ENCODE measurements at places on chromosomes 13 and 19.

DNA sequence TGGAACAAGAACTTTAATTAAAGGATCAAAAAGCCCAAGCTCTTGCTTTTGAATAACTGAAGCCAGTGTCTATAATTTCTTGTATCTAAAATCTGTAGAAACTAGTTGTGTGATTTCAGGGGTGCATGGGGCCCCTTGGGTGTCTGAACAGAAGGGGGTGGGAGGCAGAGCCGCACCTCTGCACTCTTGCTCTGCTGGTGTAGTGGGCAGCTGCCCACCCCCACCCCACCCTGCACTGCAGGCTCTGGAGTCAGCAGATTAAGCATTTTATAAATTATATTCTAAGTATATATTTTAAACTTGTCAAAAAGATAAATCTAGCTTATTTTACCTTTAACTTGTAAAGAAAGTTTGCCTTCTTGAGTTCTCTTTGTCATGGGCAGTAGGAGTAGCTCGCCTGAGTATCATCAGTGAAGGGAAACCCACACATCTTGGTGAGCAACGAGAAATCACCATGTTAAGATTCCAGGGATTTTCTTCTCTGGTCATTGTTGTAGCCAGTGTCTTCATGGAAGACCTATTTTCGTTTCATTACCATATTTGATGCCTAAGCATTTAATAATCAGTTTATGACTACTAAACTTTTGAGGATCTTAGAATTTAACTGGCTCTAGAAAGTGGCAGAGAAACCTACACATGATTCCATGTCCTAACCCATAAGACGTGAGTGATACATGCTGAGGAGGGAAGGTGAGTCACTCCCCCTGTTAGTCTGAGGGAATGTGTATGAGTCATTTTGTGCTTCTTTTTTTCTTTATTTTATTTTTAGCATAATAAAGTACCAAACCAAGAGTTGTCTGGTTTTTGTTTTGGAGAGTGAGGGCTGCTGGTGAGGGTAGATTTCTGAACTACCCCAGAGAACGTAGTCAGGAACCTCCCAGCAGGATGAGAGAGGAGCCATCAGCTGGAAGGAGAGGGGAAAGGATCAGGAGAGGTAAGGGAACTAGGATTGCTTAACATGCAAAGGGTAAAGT lies 7.7 kb downstream of the UBE2L5 start:
- peak overlapping the region; percentile 47 for H3K4me3 ChIP-seq
- no peaks in the 10 kb centered on the region for H3K36me3 ChIP-seq
- peaks cover 2% of the 10 kb centered on the region for H3K27me3 ChIP-seq
- DNase-seq = no peak
- peaks cover 23% of the 10 kb centered on the region for H3K4me1 ChIP-seq

DNA sequence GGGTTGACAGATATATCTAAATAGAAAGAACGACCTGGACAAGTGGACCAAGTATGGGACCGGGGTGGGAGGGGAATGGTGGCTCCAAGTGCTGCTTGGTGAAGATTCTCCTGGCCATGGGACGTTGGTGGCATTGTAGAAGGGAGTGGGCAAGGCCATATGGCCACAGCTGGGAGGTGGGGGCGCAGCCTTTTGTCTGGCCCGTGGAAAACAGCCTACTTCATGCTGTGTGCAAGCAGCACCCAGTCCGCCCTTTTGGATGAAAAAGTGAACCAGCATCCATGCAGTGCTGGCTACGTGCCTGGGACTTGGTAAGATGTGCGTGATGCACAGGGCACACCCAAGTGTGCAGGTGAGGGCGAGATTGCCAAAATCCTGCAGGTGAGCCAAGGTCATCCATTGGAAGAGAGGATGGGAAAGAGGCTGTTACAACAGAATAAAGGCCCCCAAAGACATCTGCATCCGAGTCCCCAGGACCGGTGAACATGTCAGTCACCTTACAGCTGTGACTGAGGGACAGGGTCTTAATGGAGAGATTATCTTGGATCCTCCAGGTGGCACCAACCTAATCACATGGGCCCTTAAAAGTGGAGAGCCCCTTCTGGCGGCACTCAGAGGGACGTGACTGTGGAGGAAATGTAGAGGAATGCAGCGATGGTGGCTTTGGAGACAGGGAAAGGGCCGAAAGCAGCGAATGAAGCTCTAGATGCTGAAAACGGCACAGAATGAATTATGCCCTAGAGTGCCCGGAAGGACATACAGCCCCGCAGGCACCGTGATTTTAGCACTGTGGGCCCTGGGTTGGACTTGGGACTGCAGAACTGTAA lies 40.8 kb downstream of the TEX29 start:
- DNase-seq = no peak
- H3K4me3 ChIP-seq = no peak overlapping the region
- H3K4me1 ChIP-seq = no peaks in the 10 kb centered on the region
- peaks cover 2% of the 10 kb centered on the region for H3K27me3 ChIP-seq
- H3K36me3 ChIP-seq = no peaks in the 10 kb centered on the region
- H3K27ac ChIP-seq = no peak overlapping the region

- peaks cover 74% of the 10 kb centered on the region for H3K27me3 ChIP-seq
- H3K4me1 ChIP-seq = peaks cover 13% of the 10 kb centered on the region
- peak overlapping the region; percentile 46 for H3K27ac ChIP-seq
- DNase-seq = no peak
- H3K36me3 ChIP-seq = no peaks in the 10 kb centered on the region
Observed at GRCh38 chr13:111115965-111116521, 933 bp downstream of the ARHGEF7 start.

- peak within 1 kb of the TSS; percentile 95 for H3K4me3 ChIP-seq
- H3K27ac ChIP-seq = peak within 1 kb of the TSS; percentile 95
- H3K4me1 ChIP-seq = peaks cover 22% of the 10 kb centered on the region
- H3K36me3 ChIP-seq = peaks cover 5% of the 10 kb centered on the region
Observed at GRCh38 chr19:38264486-38265212, at the start of gene SPINT2. TSS of gene SPINT2 (plus strand) at chr19:38264573. CDS start at chr19:38264893, 320 bp downstream.

DNA sequence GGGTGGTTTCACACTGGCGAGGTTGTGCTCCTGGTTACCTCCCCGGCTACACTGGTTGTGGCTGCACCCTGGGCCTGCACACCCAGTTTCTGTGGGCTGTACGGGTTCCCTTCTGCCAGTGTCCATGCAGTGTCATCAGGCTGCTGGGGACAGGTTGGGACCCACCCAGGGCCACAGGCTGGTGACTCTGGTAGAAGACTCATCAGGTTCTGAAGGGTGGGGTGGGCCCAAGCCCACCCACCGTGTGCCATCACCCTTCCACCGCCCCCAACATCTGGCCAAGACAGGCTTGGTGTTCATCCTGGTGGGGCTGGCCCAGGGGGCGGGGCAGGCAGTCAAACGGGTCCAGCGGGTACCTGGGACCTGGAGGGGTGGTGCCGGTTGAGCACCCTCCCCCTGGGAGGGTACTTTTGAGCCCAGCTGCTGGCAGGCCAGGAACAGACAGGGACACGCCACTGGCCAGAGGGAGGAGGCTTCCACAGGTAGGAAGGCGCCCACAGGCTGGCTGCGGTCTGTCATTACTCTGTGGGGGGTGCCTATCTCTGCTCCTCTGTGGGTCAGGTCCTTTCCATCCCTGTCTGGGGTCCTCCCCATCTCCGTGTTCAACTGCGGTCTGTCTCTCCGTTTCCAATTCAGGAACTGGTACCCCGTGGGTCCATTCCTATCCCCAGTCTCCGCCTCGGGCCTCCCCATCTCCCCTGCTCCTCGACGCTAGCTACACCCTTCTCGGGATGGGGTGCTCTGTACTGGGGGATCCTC lies at the start of gene RNF225:
Gene RNF225, plus strand, starts transcription at position 437 of the 759 bp plus-strand sequence. CDS start 434 bp downstream, outside the sequence.
- no peak for DNase-seq
- H3K36me3 ChIP-seq = peaks cover 26% of the 10 kb centered on the region
- peaks cover 9% of the 10 kb centered on the region for H3K27me3 ChIP-seq
- no peak within 1 kb of the TSS for H3K27ac ChIP-seq

- DNase-seq = no peak
- H3K36me3 ChIP-seq = peaks cover 4% of the 10 kb centered on the region
Observed at GRCh38 chr19:13110099-13110610, 6.4 kb downstream of the TRMT1 start.

DNA sequence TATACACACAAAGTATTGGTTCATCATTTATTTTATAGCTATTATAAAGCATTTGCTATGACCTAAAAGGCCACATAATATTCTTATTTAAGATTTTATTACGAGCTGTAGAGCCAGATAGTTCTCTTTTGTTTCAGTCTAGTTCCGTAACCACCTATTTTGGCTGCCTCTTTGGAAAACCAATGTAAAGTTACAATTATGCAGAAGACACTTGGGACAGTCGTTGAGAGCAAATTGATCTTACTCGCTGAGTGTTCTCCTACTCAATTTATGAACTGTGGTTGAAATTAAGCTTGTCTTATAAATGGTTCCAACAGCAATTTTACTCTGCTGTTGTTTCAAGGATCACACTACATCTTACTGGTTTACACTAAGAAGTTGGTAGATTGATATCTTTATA lies 122.3 kb downstream of the SLC7A1 start:
- no peaks in the 10 kb centered on the region for H3K36me3 ChIP-seq
- H3K27ac ChIP-seq = no peak overlapping the region
- H3K4me1 ChIP-seq = peaks cover 2% of the 10 kb centered on the region
- no peak overlapping the region for H3K4me3 ChIP-seq

- no peak overlapping the region for H3K4me3 ChIP-seq
- DNase-seq = no peak
- no peak overlapping the region for H3K27ac ChIP-seq
- peaks cover 4% of the 10 kb centered on the region for H3K4me1 ChIP-seq
- peaks cover 2% of the 10 kb centered on the region for H3K36me3 ChIP-seq
Observed at GRCh38 chr19:2302319-2303210, 5.4 kb downstream of the LINGO3 start.

- H3K36me3 ChIP-seq = peaks cover 9% of the 10 kb centered on the region
- DNase-seq = peak; percentile 38
- H3K4me1 ChIP-seq = peaks cover 19% of the 10 kb centered on the region
- H3K27me3 ChIP-seq = peaks cover 45% of the 10 kb centered on the region
- H3K27ac ChIP-seq = peak overlapping the region; percentile 84
Observed at GRCh38 chr13:21219036-21219381, 42.6 kb downstream of the MRPL57 start.

- H3K27ac ChIP-seq = no peak overlapping the region
- DNase-seq = peak; percentile 80
- peaks cover 3% of the 10 kb centered on the region for H3K36me3 ChIP-seq
- H3K4me1 ChIP-seq = peaks cover 13% of the 10 kb centered on the region
Observed at GRCh38 chr19:4186087-4186993, 3.9 kb downstream of the ANKRD24 start.

DNA sequence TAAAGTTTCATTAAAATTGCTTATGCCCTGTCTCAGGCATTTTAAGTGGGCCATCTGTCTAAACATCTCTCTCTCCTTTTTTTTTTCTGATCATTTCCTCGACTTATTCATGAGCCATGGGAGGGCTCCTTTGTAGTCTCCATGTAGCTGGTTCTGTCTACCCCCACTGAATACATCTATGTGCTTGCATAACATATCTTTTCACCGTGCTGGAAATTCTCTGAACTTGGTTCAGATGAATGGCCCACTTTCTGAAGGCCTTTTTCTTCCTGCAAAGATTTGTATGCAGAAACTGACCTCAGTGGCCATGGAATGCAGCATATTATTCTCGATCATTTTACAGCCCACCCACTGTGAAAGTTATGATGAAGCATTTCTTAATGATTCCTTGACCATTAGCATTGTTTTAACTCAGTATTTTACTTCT lies 225.3 kb downstream of the GGACT start:
- H3K36me3 ChIP-seq = peaks cover 1% of the 10 kb centered on the region
- H3K4me1 ChIP-seq = no peaks in the 10 kb centered on the region
- H3K27me3 ChIP-seq = no peaks in the 10 kb centered on the region
- H3K27ac ChIP-seq = no peak overlapping the region

DNA sequence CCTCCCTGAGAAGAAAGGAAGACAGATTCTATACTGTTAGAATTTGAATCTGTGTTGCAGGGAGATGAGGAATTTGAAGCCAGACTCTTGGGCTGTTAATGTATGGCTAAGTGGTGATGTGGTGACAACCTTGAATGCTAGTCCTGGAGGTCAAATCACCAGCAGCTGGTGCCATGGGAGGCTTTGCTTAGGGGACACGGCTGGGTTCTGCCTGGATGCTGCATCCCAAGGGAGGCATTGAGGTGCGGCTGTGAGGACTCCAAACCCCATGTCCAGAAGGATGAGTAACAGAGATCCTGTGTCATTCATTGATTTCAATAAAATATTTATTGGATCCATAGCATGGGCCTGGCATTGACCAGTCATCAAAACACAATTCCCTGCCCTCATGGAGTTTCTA lies 42.3 kb downstream of the RFX2 start:
- no peak for DNase-seq
- H3K27me3 ChIP-seq = peaks cover 8% of the 10 kb centered on the region
- peaks cover 6% of the 10 kb centered on the region for H3K36me3 ChIP-seq
- H3K4me3 ChIP-seq = no peak overlapping the region
- H3K27ac ChIP-seq = no peak overlapping the region
- H3K4me1 ChIP-seq = peaks cover 18% of the 10 kb centered on the region

GRCh38 chr19:51735759-51736449 lies 12.1 kb upstream of the HAS1 start:
- H3K27me3 ChIP-seq = peaks cover 7% of the 10 kb centered on the region
- peaks cover 3% of the 10 kb centered on the region for H3K4me1 ChIP-seq
- no peaks in the 10 kb centered on the region for H3K36me3 ChIP-seq
- H3K27ac ChIP-seq = no peak overlapping the region
- H3K4me3 ChIP-seq = no peak overlapping the region

DNA sequence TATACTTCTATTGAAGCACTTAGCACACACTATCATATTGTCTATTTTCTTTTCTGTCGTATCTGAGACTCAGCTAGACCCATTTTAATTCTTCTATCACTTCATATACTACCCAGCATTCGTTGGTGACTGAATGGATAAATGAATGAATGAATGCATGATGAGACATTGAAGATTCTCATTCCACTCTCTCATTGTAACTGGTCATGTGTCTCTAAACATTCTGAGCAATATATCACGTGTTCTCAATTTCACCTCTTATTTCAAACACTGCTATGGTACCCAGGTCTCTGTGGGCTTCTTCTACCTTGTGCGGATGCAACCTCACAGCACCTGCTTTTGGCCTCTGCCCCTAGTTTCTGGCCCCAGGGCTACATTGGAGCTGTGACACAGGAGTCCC lies 65.2 kb upstream of the USPL1 start:
- no peak overlapping the region for H3K4me3 ChIP-seq
- H3K36me3 ChIP-seq = no peaks in the 10 kb centered on the region
- peaks cover 3% of the 10 kb centered on the region for H3K27me3 ChIP-seq
- DNase-seq = no peak
- H3K27ac ChIP-seq = no peak overlapping the region

GRCh38 chr19:12838886-12839756 lies 806 bp downstream of the MAST1 start:
- H3K36me3 ChIP-seq = no peaks in the 10 kb centered on the region
- peaks cover 19% of the 10 kb centered on the region for H3K4me1 ChIP-seq
- peak overlapping the region; percentile 43 for H3K27ac ChIP-seq
- no peak for DNase-seq

DNA sequence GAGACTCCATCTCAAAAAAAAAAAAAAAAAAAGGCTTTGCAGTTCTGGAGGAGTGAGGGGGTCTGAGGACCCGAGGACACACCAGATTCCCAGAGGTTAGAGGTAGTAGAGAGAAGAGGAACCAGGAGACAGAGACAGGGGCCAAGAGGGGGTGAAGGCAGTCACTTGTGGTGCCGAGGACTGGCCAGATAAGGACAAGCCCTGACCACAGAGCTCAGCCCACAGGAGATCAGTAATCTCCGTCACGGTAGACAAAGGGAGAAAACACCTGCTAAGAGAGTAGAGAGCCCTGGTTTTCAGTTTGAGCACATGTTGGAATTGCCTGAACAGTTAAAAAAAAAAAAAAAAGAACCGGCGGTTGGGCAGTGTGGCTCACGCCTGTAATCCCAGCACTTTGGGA lies 1.7 kb upstream of the PRAM1 start:
- DNase-seq = no peak
- H3K27ac ChIP-seq = no peak overlapping the region
- peaks cover 16% of the 10 kb centered on the region for H3K4me1 ChIP-seq
- H3K36me3 ChIP-seq = peaks cover 2% of the 10 kb centered on the region
- no peak overlapping the region for H3K4me3 ChIP-seq
